ENCODE measurements at places on chromosomes 16 and 17. TPM values are rescaled to one million over a fixed set of nuclear protein-coding genes. Genes with fewer than 3 reads are reported as not detected.

The KRT40 gene
- not detected for total RNA-seq

The TM4SF5 gene
- not detected for total RNA-seq

DNA sequence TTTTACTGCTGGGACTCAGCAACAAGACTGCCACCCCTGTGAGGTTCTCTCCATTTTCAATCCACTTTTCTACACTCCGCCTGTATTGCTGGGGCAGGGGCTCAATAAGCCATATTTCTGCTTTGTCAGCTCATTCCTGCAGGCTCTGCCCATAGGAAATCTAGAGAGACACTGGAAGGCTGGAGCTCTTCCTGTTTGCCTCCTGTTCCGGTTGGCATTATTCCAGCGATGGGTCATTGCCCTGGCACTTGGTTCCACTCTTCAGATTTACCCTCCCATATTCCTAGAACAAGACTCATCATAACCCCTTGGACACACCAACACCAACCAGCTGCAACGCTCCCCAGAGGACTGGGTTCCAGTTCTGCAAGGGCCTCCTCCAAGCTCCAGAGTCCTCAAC, 210.4 kb downstream of the CA10 start:
- no peaks in the 10 kb centered on the region for H3K36me3 ChIP-seq
- H3K27me3 ChIP-seq = no peaks in the 10 kb centered on the region

DNA sequence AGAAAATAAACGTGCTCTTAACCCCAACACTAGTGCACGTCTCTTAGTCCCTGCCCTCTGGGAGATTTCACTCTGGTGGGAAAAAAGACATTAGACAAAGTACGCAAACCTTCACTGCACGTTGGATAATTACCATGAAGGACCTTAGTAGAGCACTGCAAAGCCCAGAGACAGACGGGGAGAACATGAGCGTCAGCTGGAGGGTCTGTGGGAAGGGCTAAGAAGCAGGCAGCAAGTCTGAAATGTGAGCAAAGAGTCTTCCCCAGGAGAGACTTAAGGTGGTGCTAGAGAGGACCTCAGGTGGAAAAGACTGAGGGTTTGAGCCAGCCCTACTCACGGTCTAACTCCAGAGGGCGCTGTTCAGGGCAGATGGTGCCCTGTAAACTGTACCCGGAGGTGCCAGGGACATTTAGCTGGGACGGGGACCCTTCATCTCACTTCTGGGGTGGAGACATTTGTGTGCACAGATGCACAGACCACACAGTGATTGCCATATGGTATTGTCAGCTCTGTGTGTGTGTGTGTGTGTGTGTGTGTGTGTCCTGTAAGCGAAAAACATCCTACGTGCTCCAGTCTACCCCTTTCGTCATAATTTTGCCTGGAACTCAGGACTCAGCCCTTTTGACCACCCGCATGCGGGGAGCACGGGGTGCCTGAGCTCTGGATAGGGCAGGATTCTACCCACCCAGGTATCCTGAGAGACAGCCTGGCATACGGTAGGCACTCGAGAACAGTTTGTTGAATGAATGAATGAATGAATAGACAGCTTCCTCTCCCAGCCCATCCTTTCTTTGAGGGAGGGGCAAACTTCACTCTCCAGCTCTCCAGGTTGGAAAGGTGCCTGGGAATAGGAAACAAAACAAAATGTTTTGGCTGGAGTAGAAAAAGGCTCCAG, 10.1 kb upstream of the STAC2 start:
- no peaks in the 10 kb centered on the region for H3K36me3 ChIP-seq
- peak; percentile 49 for DNase-seq
- no peak overlapping the region for H3K4me3 ChIP-seq
- no peak overlapping the region for H3K27ac ChIP-seq

DNA sequence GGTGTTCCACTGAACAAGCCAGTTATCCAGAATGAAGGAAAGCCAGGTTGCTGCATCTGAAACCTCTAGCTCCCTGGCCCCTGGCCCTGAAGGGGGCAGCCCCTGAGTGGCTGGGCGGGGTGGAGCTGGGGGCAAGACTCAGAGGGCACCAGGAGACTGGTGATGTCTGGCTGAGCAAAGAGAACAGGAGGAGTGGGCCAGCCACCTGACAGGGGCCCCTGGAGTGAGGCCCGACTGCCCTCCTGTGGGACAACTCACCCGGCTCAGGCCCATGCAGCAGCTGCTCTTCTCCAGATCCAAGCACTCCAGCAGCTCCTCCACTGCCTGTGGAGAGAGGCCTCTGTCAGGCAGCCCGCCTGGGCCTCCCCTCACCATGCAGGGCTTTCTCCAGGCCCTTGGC, 60.4 kb downstream of the PIPOX start:
- no peak overlapping the region for H3K4me3 ChIP-seq
- H3K27me3 ChIP-seq = no peaks in the 10 kb centered on the region
- H3K36me3 ChIP-seq = peaks cover 6% of the 10 kb centered on the region
- H3K4me1 ChIP-seq = peaks cover 5% of the 10 kb centered on the region
- DNase-seq = no peak
- H3K27ac ChIP-seq = no peak overlapping the region

- peaks cover 5% of the 10 kb centered on the region for H3K36me3 ChIP-seq
- H3K27me3 ChIP-seq = no peaks in the 10 kb centered on the region
- no peak overlapping the region for H3K27ac ChIP-seq
These were observed 456 bp upstream of the PRSS53 start for GRCh38 chr16:31089199-31089598.

Data from H1 (cell line).